Right lobe of liver (tissue), 6 donors: ENCODE measurements at places on chromosomes 11 and 22. TPM values are rescaled to one million over a fixed set of nuclear protein-coding genes. Genes with fewer than 3 reads are reported as not detected.

GRCh38 chr11:88484873-88485621 is 147.5 kb upstream of the CTSC start:
- H3K27ac ChIP-seq: no peak overlapping the region
- no peaks in the 10 kb centered on the region for H3K4me1 ChIP-seq
- no peaks in the 10 kb centered on the region for H3K27me3 ChIP-seq
- peak; percentile 46 for DNase-seq
- H3K4me3 ChIP-seq: no peak overlapping the region

DNA sequence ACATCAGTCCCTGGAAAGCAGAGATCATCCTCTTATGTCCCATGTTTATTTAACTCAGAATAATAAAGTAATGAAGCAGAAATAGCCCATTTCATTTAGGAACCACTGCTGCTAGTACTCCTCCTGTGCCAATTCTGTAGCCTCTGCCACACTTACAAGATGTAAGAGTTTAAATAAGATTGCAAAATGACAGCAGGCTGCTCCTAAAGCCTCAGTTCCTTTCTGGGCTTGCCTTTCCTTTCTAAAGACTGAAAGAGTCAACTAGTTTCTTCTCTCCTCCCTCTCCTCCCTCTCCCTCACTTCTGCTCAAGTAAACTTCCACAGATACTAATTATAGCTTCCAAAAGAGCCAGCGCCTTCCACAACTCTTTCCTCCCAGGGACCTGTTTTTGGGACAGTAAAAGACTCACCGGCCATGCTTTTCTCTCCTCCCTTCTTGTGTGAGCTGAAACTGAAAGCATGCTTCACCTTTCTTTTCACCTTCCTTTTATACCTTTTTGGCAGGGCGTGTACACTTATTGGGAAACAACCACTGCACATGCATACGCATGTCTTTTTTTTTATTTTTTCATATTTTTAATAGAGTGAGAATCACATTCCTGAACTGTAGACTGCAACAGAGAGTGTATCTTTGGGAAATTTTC is 26.1 kb upstream of the CARD16 start:
- no peak overlapping the region for H3K4me3 ChIP-seq
- H3K36me3 ChIP-seq: no peaks in the 10 kb centered on the region
- H3K4me1 ChIP-seq: no peaks in the 10 kb centered on the region
- DNase-seq: no peak
- no peaks in the 10 kb centered on the region for H3K27me3 ChIP-seq

DNA sequence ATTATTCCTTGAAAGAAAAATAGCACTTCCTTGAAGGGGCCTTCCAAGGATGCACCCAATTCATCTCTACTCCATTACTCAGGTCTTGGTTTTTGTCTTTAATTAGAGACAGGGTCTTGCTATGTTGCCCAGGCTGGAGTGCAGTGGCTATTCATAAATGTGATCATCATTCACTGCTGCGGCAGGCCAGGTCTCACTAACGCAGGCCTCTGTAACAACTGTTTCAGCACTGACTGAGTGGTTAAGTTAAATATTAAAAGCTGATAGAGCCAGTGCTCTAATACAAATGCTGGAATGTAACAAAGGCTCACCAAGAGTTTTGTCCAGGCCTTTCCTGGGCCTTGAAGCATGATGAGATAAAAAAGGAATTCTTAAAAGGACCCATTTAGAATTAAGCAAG is 61.4 kb upstream of the GNAZ start:
- no peaks in the 10 kb centered on the region for H3K36me3 ChIP-seq
- H3K27me3 ChIP-seq: no peaks in the 10 kb centered on the region
- no peak for DNase-seq
- H3K4me3 ChIP-seq: no peak overlapping the region
- H3K27ac ChIP-seq: no peak overlapping the region

DNA sequence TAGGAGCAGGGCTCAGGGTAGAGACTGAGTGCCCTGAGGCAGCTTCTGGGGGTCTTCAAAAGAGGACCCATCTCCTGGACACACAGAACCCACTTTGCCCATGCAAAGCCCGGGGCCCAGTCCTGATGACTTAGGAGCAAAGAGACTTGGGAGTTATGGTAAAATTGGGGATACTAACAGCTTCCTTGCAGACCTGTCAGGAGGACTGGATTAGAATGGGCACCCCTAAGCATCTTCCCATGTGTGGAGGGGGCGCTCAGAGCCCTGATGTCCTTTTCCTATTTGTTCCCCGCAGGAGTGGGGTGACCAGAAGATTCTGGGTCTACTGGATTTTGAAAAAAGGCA is 100.0 kb downstream of the WNT7B start:
- no peaks in the 10 kb centered on the region for H3K4me1 ChIP-seq
- no peaks in the 10 kb centered on the region for H3K27me3 ChIP-seq
- DNase-seq: no peak
- H3K4me3 ChIP-seq: no peak overlapping the region

DNA sequence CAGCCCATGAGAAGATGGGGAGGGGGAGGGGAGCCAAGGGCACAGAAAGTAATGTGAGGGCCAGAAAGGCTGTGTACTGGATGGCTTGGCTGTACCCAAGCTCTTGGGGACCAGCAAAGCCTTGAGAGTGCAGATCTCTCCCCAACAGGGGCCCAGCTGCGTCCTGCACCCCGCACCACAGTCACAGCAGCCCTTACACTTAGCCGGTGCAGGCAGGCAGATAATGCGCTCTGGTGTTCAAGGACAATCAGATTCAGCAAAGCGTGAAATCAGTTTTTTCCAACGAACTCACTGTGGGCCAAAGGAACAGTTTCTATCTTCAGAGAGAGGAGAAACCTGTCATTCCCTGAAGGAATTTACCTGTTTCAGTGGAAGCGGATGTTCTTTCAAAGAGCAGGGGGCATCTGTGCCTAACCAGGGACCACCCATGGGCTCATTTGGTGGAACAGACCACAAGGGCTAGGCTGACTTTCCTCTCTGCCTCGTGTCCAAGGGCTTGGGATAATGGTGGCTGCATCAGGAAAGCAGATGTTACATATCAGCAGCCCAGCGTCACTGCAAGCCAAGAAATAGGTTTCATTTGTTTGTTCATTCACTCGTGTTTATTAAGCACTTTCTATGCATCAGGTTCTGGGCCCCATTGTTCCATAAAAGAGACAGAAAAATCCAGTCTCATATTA is 81.2 kb upstream of the SPON1 start:
- H3K4me3 ChIP-seq: no peak overlapping the region
- H3K27ac ChIP-seq: no peak overlapping the region
- no peaks in the 10 kb centered on the region for H3K36me3 ChIP-seq
- no peaks in the 10 kb centered on the region for H3K27me3 ChIP-seq
- no peaks in the 10 kb centered on the region for H3K4me1 ChIP-seq
- no peak for DNase-seq

DNA sequence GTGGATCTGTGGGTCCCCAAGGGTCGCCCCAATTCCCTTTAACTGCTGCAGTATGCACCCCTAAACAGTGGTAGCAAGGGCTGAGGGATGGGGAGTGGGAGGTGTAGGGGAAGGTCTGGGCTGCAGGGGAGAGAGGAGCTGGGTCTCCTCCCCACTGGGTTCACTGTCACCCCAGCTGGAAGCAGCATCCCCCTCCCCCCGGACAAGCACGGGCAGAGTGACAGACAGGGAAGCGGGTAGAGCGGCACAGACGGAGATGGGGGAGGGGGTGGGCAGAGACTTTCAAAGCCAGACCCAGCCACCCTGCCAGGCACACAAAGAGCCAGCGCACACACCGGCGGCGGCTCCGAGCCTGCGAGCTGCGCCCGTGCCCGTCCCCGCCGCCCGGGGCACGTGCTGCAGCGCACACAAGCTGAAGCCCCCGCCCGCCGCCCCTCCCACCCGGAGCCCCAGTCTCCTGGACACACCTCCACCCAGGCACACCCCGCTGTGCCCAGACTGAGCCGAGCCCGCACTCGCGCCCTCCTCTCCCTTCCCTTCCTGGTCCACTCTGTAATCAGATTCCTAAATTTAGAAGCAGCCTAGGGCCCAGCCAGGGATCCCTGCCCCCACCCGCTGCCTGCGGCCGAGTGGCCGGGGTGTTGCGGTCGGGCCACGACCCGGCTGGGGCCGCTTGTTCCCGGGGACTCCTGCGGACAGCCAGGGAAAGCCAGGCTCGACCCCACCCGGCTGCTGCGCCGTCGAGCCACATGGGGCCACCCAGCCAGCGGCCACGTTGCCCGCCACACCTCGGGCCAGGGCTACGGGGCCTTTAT is 935 bp upstream of the RCOR2 start:
- peak overlapping the region; percentile 23 for H3K4me3 ChIP-seq
- no peaks in the 10 kb centered on the region for H3K36me3 ChIP-seq
- H3K27ac ChIP-seq: no peak overlapping the region
- no peak for DNase-seq
- peaks cover 12% of the 10 kb centered on the region for H3K4me1 ChIP-seq
- peaks cover 5% of the 10 kb centered on the region for H3K27me3 ChIP-seq

- no peak overlapping the region for H3K27ac ChIP-seq
- no peak for DNase-seq
- no peaks in the 10 kb centered on the region for H3K36me3 ChIP-seq
- H3K4me1 ChIP-seq: no peaks in the 10 kb centered on the region
Observed at GRCh38 chr11:96486890-96487611, 97.2 kb downstream of the JRKL start.

- no peak overlapping the region for H3K27ac ChIP-seq
- H3K36me3 ChIP-seq: no peaks in the 10 kb centered on the region
- DNase-seq: no peak
- no peak overlapping the region for H3K4me3 ChIP-seq
- no peaks in the 10 kb centered on the region for H3K4me1 ChIP-seq
- H3K27me3 ChIP-seq: no peaks in the 10 kb centered on the region
Observed at GRCh38 chr11:100229086-100229485, 458.0 kb upstream of the ARHGAP42 start.

DNA sequence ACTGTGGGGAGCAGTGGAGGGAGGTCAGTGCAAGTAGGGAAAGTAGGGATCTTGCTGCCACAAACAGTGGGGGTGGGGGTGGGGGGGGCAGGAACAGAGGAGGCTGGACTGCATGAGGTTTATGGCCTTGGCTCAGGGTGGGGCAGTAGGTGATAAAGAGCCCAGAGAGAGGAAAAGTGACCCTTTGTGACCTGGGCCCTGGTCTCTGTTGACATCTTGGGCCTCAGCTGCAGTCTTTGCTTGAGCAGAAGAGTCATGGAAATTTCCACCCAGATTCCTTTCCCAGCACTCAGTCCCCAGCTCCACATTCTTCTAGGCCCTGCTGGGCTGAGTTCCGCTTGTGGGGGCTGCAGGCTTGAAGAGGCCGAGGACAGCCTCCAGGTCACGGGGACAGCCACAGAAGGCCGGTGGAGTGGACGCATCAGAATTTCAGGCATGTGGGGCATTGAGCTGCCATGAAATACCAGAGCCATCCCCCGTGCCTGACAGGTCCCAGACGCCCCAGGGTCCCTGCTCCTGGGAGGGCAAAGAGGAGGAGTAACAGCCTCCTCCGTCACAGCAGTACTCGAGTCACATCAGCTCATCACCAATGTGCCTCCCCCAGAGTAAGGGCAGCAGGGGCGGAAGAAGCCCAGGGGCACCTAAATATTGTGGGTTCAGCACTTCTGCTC is 9.7 kb upstream of the MALAT1 start:
- DNase-seq: peak; percentile 62
- H3K27ac ChIP-seq: peak overlapping the region; percentile 94
- no peaks in the 10 kb centered on the region for H3K27me3 ChIP-seq
- H3K4me3 ChIP-seq: no peak overlapping the region

- peaks cover 16% of the 10 kb centered on the region for H3K27me3 ChIP-seq
- DNase-seq: peak; percentile 10
- H3K4me1 ChIP-seq: peaks cover 8% of the 10 kb centered on the region
- no peak overlapping the region for H3K27ac ChIP-seq
- H3K36me3 ChIP-seq: no peaks in the 10 kb centered on the region
Observed at GRCh38 chr11:8271106-8271886, 7.6 kb upstream of the LMO1 start.

DNA sequence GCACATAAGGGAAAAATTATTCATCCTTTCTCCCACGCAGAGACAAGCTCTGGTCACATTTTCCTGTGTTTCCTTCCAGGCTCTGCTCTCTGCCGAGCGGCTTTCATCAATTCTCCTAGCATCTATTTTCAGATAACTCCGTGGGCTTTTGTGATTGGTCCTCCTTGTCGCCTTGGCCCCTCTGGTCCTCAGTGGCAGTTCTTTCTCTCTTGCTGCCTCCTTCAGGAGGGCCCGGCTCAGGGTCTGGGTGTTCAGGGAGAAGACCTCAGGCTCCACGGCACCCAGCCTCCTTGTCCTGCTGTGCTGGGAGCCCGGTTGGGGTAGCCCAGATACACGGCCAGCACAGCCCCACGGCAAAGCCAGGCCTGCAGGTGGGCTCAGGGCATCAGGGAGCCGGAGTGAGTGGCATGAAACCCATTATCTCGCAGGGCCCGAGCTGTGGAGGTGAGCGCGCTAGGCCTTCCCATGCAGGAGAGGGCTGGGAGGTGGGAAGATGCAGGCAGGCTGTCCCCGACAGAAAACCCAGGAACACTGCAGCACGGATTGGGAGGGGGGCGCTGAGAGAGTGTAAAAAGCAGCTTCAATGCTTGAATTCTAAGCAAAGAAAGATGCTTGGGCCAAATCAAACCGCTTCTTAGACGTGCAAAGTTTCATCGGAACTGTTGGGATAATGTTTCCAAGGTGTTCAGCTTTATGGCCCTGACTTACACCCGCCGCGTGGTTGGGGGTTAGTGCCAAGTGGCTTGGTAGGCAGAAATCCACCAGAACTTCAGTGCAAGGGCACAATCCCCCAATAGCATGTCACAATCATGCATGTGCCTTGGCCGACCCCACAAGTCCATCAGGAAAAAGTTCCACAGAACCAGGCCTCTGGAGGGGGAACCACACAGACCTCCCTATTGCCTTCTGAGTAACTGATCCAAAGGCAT is 81.9 kb upstream of the WNT7B start:
- DNase-seq: peak; percentile 52
- H3K4me1 ChIP-seq: no peaks in the 10 kb centered on the region
- no peaks in the 10 kb centered on the region for H3K36me3 ChIP-seq
- H3K27ac ChIP-seq: peak overlapping the region; percentile 84

DNA sequence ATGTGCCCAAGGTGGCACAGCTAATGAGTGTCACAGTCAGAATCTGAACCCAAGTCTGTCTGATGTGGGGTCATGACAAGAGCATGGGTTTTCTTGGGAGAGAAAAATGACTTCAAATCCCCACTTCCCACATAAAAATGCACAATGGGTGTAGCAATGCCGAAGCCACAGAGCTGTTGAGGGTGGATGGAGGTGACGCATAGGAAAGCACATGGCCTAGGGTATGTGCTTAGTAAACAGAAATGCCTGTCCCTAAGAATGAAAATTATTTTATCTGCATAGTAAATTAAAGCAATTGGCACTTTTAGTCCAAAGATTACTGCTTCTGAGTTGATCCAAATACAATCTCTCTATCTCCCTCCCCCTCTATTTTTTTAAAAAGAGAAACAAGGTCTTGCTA is 10.9 kb downstream of the MICAL3 start:
- DNase-seq: no peak
- no peaks in the 10 kb centered on the region for H3K4me1 ChIP-seq
- H3K4me3 ChIP-seq: no peak overlapping the region
- H3K27me3 ChIP-seq: no peaks in the 10 kb centered on the region
- no peak overlapping the region for H3K27ac ChIP-seq

GRCh38 chr11:35242412-35243242 is 103.7 kb downstream of the CD44 start:
- peaks cover 7% of the 10 kb centered on the region for H3K4me1 ChIP-seq
- no peaks in the 10 kb centered on the region for H3K36me3 ChIP-seq
- no peaks in the 10 kb centered on the region for H3K27me3 ChIP-seq
- no peak overlapping the region for H3K4me3 ChIP-seq
- DNase-seq: no peak
- H3K27ac ChIP-seq: no peak overlapping the region

GRCh38 chr22:33389936-33390335 is 331.8 kb upstream of the SYN3 start:
- DNase-seq: no peak
- H3K36me3 ChIP-seq: no peaks in the 10 kb centered on the region
- H3K4me3 ChIP-seq: no peak overlapping the region
- H3K27ac ChIP-seq: no peak overlapping the region

Gene PHLDA2
- 12.7 TPM for total RNA-seq

Gene ANO3
- total RNA-seq: 1.7 TPM

Gene RHOD
- total RNA-seq: 54.8 TPM

Gene HTR3B
- not detected for total RNA-seq

Gene OR8H1
- total RNA-seq: not detected
